ENCODE measurements at places on chromosomes 3 and 15.

- H3K36me3 ChIP-seq: no peaks in the 10 kb centered on the region
- peaks cover 2% of the 10 kb centered on the region for H3K4me1 ChIP-seq
- DNase-seq: no peak
- peaks cover 41% of the 10 kb centered on the region for H3K27me3 ChIP-seq
- H3K4me3 ChIP-seq: no peak overlapping the region
Measured at GRCh38 chr3:193974191-193974652, 161.7 kb upstream of the HES1 start.

GRCh38 chr15:87154761-87155160, 1075.1 kb downstream of the AGBL1 start:
- no peaks in the 10 kb centered on the region for H3K4me1 ChIP-seq
- no peaks in the 10 kb centered on the region for H3K36me3 ChIP-seq
- no peak for DNase-seq
- H3K27me3 ChIP-seq: no peaks in the 10 kb centered on the region

- H3K4me1 ChIP-seq: peaks cover 9% of the 10 kb centered on the region
- H3K27ac ChIP-seq: no peak overlapping the region
- H3K4me3 ChIP-seq: no peak overlapping the region
- no peaks in the 10 kb centered on the region for H3K36me3 ChIP-seq
- DNase-seq: no peak
Measured at GRCh38 chr3:58163234-58163633, 47.5 kb downstream of the DNASE1L3 start.

- DNase-seq: no peak
- peaks cover 3% of the 10 kb centered on the region for H3K27me3 ChIP-seq
- no peak overlapping the region for H3K27ac ChIP-seq
- H3K4me1 ChIP-seq: no peaks in the 10 kb centered on the region
- no peak overlapping the region for H3K4me3 ChIP-seq
Measured at GRCh38 chr3:72219752-72220151, 434.8 kb upstream of the PROK2 start.

- H3K27ac ChIP-seq: peak overlapping the region; percentile 86
- H3K36me3 ChIP-seq: peaks cover 9% of the 10 kb centered on the region
- peaks cover 14% of the 10 kb centered on the region for H3K4me1 ChIP-seq
- peak overlapping the region; percentile 25 for H3K4me3 ChIP-seq
- H3K27me3 ChIP-seq: no peaks in the 10 kb centered on the region
- no peak for DNase-seq
Measured at GRCh38 chr3:10173095-10173925, 8.6 kb downstream of the IRAK2 start.

Data from natural killer cell treated with Interleukin-12 subunit alpha and Interleukin-12 subunit beta and Interleukin-15 and Interleukin-18, amount 100 ng/mL, for 72 hours (primary cell).